ENCODE measurements at places on chromosomes 1 and 21.
A peak's percentile ranks its signal among the peaks of the same experiment; 100 is the strongest.

- DNase-seq = no peak
Observed at GRCh38 chr1:18300376-18300775, 180.4 kb upstream of the KLHDC7A start.

GRCh38 chr21:45747802-45748445 lies 104.4 kb downstream of the PCBP3 start:
- no peak for DNase-seq

GRCh38 chr21:45490049-45490731 lies 52.0 kb downstream of the SLC19A1 start:
- DNase-seq = no peak

GRCh38 chr1:10432910-10433700 lies 2.9 kb downstream of the CENPS start:
- DNase-seq = no peak

DNA sequence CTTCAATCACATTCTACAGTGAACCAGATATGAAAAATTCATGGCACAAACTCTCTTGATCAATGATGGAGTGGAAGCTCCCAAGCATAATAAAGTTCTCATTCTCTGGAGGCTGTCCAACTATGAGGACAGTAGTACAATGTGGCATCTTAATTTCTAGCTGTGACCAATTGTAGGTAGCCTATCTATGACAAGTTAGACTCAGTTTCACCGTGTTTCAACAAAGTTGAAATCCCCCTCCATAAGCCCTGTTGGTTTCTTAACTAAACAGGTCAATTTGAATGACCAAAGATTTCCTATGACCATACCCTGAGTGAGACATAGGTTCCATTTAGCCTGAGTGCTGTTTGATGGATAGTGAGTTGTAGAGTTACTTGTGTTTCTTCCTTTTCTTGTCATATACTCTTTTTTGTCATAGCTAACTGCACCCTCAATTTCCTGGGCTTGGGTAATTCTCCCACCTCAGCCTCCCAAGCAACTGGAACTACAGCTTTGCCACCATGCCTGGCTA lies 11.8 kb downstream of the PATJ start:
- no peak for DNase-seq

DNA sequence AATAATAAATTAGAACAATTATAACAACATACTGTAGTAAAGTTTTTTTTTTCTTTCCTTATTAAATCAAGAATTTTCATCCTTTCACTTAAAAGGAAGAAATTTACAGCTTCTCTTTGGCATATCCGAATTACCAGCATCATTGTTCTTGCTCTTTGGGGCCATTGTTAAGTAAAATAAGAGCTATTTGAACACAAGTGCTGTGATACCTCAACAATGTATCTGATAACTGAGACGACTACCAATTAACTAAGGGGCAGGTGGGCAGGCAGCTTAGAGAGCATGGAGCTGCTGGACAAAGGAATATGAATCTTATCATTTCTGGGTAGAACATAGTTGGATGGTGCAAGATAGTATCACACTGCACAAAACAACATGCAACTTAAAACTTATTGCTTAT lies 719.9 kb upstream of the TMPRSS15 start:
- DNase-seq = no peak

GRCh38 chr1:151534662-151535278 lies 5.3 kb upstream of the TUFT1 start:
- peak; percentile 56 for DNase-seq

DNA sequence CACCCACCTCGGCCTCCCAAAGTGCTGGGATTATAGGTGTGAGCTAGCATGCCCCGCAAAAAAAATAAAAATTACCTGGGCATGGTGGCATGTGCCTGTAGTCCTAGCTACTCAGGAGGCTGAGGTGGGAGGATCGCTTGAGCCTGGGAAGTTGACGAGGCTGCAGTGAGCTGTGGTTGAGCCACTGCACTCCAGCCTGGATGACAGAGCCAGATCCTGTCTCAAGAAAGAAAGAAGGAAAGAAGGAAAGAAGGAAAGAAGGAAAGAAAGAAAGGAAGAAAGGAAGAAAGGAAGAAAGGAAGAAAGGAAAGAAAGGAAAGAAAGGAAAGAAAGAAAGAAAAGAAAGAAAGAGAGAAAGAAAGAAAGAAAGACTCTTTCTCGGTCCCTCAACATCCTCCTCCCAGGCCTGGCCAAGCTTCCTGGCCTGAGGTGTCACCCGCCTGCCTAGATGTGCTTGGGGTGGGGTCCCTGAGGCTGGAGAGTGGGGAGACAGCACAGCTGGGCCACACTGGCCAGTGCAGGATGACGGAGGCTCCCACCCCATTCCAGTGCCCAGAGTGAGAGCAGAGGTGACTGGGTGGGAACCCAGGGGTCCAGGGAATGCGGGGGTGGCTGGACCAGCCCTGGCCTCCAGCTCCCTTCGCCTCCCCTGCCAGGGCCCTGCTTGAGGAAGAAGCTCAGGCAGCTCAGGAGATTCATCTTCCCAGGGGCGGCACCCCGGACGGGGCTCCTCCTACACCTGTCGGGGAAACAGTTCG lies 10.2 kb upstream of the GNB1 start:
- DNase-seq = no peak

DNA sequence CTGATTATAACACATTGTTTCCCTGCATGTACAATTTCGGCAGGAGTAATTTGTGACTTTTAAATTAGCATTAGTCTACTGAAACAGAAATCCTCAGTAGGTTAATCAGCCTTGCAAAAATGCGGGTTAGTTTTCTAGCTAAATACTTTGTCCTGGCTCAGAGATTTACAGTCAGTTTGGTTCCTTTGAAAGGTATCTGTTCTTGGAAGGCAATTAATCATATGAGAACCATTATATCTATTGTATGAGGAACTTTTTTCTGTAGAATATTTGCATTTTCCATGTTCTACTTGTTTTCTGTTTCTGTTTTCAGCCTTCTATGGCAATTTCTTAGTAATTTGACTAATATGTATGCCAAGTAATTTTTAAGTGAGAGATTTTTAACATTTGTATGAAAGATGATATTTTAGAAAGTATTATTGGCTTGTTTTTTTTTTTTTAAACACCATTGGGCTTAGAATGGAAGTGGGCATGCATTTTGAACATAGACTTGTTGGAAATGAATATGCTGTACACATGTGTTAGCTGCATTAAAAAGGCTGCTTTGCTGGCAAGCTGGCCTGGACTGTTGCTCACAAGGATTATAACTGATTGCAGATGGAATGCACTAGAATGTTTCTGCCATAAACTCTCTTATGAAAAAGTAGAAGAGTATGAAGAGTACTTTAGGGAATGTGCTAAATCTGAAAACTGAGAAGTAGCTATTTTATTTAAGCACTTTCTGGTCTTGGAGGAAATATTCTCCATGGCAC lies 26.2 kb downstream of the KIF1B start:
- no peak for DNase-seq

GRCh38 chr1:192260076-192260475 lies 56.7 kb upstream of the RGS21 start:
- no peak for DNase-seq

- DNase-seq = no peak
Observed at GRCh38 chr1:165598676-165599059, 32.4 kb upstream of the MGST3 start.

GRCh38 chr1:168116327-168116799 lies 20.4 kb downstream of the GPR161 start:
- DNase-seq = no peak

DNA sequence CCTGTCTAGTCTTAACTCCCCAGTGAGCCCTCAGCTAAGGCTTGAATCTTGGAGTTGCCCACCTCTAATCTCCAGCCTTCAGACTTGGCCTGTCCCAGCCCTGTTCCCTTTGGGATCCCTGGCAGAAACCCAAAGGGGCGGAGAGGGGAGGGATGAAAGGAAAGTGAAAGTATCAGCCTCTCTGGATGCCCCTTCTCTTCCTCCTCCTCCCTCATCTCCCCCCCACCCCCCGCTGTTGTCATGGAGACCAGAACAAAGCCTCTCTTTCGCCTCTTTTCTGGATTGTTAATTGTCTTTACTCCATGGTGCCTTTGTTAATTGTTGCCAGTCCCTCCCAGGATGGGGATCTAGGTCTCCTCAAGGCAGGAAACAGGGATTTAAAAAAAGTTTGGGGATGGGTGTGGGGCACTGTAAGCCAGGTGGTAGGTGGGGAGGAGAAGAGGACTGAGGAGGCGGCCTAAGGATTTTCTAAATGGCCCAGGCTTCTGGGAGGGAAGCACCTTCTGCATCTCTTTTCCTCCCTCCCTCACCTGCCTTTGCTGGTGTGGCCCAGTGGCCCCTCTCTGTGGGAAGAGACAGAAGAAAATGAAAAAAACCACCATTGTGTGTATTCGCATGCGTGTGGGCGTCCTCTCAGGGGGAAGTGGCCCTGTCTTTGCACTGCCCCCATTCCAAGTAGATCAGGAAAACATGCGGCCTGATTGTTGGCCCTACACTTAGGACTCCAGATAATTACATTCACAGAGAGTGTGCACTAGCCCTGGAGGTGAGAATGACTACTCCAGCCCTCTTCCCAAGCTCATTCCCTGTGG lies 7.5 kb upstream of the SOX13 start:
- DNase-seq = no peak

GRCh38 chr1:153539395-153540093 lies 1.2 kb downstream of the S100A5 start:
- DNase-seq = no peak

GRCh38 chr1:63665824-63666223 lies 72.6 kb downstream of the PGM1 start:
- DNase-seq = no peak

DNA sequence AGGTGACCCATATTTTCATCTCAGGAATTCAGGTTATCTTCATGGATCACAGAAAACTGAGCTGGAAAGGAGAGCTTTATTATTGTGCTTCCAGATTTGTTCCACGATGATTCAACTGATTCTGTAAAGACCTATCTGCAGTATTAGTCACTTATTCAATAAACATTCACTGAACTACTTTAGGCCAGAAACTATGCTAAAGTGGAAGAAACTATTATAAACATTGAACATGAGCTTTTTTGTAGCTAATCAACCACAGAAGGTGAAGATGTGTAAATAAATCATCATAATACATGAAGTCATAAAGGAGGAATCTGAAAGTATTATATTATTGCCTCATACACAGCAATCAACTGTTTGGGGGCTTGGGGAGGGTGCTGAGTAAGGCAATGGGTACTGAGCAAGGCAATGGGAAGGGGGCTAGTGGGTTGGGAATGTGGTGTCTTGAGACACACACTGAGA lies 30.6 kb upstream of the EXO1 start:
- DNase-seq = no peak

- DNase-seq = no peak
Observed at GRCh38 chr1:69661686-69662085, 94.0 kb downstream of the LRRC7 start.

- DNase-seq = no peak
Observed at GRCh38 chr1:156014829-156015228, 5.9 kb downstream of the SSR2 start.

DNA sequence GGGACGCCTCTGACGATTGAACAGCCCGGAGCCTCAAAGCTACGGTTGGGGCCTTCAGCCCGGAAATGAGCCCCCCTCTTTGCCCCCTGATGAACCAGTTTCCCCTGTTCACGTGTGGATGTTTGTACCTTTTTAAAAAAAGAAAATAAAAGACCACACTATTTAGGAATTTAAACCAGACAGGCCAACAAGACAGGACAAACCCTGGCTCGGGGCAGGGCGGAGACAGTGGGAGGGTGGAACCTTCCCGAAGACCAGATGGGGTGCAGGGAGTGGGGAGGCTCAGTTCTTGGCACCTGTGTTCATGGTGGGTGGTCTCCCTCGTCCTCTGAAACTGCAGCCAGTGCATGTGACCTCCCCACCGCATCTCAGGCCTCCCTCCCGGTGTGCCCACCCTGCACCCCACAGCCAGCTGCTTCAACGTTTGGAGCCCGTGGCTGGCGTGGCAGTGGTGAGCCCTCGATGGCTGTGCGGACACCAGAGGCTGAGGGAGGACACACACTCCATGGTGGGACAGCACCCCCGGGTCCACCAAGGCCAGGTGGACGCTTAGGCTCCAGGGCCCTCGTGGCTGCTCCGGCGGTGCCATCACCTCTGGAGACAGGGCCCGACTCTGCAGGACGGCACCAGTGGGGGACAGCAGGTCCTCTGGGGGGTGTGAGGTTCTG lies 45.6 kb downstream of the COL18A1 start:
- DNase-seq = no peak

DNA sequence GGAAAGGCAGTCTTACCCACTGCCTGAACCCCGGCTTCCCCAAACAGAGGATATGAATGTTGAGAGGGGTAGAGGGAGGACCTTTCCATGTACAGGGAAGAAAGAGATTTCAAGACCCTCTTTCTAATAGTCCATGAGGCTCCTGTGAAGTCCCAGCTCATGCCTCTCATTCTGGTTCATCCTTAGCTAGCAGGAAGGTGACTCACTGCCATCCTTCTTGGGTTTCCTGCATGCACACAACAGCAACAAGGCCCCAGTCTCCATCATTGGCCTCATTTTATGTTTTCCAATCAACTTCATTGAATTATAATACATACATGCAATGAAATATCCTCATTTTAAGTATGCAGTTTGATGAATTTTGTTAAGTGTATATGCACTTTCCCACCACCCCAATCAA lies 46.2 kb downstream of the SYT2 start:
- DNase-seq = no peak

DNA sequence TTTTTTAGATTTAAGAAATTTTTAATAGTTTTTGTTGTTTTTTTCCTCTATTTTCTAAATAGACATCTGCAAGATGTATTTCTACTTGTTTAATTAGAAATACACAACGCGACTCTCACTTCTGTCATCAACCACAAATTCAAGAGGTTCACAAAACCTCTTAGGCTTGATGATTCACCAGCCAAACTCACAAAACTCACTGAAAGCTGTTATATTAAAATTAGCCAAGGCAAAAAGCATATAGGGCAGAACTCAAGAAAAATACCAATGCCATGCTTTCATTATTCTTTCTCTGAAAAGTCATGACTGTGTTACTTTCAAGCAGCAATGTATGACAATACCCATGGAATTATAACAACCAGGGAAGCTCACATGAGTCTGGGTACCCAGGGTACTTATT lies 487.0 kb upstream of the RGS18 start:
- DNase-seq = no peak

DNA sequence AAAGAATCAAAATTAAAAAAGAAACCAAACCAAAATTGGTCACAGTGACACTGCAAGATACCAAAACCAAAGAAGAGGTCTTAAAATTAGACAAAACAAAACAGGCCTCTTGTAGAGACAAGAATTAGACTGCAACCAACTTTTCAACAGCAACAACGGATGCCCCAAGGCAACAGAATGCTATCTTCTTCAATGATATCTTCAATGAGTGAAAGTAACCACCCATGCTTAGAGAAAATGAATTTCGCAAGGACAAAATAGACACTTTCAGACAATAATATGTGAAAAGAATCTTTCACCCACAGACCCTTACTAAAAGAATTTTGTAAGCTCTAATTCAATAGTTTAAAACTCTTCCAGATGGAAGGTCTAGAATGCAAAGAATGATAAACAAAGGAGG lies 41.7 kb downstream of the USP48 start:
- DNase-seq = no peak

DNA sequence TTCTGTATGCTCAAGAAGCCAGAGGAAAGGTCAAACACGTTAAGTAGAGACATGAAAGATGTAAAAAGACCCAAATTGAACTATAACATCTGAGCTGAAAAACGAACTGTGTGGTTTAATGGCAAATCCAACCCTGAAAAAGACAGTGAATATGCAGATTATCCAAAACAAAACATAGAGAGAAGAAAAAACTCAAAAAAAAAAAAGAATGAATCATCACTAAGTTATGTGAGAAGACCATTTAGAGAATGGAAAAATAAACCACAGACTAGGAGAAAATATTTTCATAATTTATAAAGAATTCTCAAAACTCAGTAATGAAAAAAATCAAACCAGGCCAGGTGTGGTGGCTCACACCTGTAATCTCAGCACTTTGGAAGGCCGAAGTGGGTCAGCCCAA lies 253.3 kb downstream of the PLPP3 start:
- DNase-seq = no peak

Measured in activated CD4-positive, CD25-positive, alpha-beta regulatory T cell (primary cell).